Iris pigment epithelial cell (primary cell): ENCODE measurements at places on chromosomes 6 and 20.

- DNase-seq: peak; percentile 57
These were observed 103.6 kb downstream of the JPH2 start for GRCh38 chr20:44083220-44083933.

GRCh38 chr6:83505356-83505755, 7.0 kb upstream of the PRSS35 start:
- DNase-seq: no peak

- DNase-seq: no peak
These were observed 18.3 kb upstream of the UNC93A start for GRCh38 chr6:167272696-167273379.

DNA sequence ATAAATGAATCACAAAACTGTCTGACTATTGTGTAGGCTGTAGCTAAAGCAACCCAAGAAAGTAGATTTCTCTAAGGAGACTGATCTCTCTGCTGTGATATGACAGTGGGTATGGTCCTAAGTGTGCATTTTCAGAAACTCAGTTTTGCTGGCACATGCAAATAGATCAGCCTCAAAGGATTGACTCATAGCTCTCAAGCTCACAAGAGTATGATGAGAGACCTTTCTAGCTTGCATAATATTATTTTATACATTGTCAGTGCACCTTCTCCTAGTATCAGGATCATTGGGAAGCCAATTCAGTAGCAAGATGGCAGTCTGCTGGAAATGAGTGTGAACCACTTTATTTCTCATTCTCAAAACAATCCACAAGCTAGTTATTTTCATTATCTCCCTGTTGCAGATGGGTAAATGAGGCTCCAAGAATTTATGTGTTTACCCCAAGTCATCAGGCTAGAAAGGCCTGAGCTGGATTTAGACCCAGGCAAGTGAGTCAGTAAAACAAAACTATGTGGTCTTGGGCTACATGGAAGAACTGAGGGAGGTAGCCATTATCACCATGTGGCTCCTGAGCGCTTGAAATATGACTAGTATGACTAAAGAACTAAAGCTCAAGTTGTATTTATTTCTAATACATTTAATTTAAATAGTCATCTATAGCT, 27.9 kb upstream of the PLCB4 start:
- peak; percentile 53 for DNase-seq

DNA sequence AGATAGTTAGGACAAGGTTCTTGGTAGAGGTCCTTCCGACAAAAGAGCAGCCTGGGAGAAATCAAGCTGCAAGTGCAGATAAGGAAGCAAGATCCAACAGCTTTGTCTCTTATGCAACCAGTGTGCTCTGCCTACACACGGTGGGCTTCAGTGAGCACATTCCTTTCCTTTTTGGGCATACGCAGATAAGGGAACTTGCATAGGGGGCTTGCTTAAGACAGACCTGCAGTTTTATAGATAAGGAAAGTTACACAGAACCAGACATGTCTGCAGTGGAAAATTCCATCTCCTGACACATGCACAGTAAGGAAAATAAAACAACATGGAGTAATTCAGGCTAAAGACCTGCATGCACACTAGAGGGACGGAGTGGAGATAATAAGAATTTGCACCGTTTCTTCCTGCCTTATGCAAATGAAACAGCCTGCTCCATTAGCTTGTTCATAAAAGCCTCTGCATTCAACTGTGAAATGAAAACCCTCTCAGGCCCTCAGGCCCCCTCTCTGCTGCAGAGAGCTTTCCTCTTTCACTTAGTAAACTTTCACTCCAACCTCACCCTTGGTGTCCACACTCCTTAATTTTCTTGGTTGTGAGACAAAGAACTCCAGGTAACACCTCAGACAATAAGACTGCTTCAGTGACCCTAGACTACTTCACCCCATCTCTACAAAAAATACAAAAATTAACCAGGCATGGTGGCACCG, 97.5 kb upstream of the MYLIP start:
- no peak for DNase-seq

DNA sequence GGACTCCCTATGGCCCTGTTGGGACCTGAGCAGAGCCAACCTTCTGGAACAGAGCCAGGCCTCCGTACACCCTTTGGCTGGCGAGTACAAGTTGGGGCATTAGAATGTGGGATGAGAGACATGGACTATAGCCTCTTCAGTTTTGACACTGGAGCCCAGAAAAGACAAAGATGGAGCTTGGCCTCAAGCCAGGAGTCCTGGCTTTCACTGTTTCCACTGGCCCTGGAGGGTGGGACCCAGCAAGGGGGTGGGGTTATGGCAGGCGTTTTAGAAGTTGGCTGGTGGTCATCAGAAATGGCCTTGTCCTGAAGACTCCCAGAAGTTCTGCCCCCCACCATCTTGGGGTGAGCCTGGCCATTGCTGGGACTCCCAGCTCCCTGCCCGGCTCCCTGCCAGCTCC, 21.8 kb downstream of the ITPR3 start:
- DNase-seq: no peak

DNA sequence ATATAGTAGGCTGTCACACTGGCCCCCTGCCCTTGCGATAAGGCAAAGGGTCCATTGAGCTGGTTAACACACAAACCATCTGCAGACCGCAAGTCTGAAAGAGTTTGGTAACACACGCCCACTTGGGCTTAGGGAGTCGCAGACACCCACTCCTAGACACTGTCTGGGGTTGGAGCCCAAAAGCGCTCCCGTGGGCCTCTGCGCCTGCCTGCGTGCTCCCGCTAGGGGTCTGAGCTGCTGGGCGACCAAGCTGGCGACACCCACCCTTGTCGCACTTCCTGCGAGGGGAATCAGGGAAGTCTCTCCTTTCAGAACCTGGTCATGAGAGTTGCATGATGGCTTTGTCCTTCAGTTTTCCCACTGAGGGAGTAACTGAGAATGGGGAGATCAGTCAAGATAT, 653.0 kb downstream of the HTR1B start:
- no peak for DNase-seq
